ENCODE measurements at places on chromosomes 2 and 18.

GRCh38 chr18:79922971-79923411 is 28.5 kb downstream of the SLC66A2 start:
- DNase-seq: no peak

DNA sequence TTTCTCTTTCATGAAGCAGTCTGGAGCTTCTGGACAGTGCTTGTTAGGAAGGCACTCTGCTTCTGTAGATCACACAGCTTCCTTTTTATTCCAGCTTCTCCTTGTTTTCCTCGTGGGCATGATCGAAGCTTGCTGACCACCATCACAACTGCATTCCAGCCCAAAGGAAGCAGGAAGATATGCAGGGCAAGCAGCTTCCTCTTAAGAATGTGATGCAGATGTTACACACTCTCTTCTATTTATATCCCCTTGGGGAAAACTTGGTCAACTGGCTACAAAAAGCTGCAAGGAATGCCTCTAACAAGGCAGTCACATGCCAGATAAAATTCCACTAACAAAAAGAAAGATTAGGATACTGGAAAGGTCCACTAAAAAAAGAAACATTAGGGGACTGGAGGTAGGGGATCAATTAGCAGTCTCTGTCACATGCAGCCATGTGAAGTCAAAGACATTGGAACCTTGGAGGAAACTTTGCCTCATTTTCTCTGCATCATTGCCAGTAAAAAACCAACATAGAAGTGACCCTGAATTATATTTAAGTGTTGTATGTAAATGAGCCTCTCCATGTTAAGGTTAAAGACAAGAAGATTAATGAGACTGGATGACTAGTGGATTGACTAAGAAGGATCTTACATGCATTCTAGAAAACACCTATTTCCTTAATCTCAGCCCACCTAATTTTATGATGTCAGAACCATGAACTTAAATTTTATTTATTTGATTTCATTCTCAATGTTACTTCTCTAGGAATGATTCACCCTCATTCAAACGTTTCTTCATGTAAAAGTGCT is 98.3 kb downstream of the NAB1 start:
- no peak for DNase-seq

DNA sequence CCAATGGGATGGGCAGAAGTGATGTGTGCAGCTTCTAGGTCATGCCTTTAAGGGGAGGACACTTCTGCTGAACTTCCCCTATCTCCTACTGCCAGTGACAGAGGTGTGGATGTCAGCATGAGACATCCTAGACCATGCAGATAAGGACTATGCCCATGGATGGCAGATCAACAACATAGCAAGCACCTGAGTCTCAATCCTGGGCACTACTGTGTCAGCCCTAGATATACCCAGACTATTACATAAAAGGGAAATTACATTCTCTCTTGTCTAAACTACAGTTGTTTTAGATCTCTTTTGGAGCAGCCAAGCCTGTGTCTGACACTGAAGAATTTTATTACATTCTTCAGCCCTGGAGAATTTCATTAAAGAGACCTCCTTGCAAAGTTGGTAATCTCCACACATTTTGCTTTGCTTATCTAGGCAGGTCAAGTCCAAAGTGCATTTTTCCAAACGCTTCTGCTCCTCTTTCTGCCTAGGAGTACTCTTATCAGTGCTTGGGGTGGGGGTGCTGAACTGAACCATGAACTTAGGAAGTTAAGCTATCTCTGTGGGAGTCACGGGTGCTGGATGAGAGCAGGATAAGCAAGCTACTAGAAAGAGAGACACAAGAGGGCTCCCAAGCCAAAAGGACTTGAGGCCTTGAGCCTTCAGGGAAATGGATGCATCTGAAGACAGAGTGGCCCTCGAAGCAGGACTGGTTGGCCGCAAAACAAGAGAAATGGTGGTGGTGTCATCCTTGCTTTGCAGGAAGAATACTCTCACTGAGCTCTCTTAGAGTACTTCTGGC is 95.2 kb upstream of the SPRED2 start:
- no peak for DNase-seq

- DNase-seq: no peak
Observed at GRCh38 chr2:101948625-101949155, 43.1 kb upstream of the IL1R2 start.

GRCh38 chr2:152240559-152241231 is 65.1 kb upstream of the STAM2 start:
- no peak for DNase-seq

GRCh38 chr2:26691881-26692278 is 642 bp upstream of the KCNK3 start:
- DNase-seq: no peak

DNA sequence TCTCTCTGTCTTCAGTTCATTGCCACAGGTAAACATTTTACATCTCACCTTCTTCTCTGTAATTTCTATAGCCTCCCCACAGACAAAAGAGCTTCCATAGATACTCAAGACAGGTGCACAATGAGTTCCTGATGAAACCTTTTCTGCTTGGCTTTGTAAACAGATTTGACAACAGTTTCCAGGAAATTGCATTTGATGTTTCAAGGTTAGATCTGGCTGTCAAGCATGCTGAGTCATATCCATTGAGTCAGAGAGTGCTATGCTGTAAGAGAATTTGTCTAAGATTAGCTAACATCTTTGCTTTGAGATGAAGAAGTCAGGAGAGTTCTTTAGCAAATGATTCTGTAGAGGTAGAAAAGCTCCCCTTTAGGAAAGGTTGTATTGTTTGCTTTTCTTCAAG is 40.6 kb upstream of the MAP2 start:
- peak; percentile 2 for DNase-seq

DNA sequence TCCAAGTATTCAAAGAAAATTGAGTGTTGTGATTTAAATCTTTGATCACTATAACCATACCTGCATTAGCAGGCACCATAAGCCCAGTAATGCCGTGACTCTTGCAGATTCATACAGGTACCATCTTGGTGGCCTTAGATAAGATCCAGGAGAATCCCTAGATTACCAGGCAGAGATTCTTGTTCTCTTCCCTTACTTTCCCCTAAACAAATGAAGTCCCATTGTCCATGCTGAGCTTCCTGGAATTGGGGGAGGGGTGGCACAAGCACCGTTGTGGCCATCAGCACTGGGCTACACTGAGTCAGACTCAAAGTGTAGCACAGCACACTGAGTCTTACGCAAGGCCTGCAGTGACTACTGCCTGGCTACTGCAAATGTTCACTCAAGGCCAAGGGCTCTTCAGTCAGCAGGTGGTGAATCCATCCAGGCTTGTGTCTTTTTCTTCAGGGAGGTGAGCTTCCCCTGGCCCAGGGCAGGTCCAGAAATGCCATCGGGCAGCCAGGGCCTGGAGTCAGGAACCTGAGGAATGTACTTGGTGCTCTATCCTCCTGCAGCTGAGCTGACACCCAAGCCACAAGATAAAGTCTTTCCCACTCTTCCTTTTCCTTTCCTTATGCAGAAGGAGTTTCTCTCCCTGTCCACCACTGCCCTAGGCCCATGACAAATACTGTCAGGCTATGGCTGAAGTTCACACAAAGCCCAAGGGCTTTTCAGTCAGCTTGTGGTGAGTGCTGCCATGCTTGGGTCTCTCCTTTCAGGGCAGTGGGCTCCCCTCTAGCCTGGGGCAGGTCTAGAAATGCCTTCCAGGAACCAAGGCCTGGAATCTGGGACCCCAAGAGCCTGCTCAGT is 52.6 kb downstream of the CD28 start:
- no peak for DNase-seq
